ENCODE measurements at places on chromosomes 11 and 22.

DNA sequence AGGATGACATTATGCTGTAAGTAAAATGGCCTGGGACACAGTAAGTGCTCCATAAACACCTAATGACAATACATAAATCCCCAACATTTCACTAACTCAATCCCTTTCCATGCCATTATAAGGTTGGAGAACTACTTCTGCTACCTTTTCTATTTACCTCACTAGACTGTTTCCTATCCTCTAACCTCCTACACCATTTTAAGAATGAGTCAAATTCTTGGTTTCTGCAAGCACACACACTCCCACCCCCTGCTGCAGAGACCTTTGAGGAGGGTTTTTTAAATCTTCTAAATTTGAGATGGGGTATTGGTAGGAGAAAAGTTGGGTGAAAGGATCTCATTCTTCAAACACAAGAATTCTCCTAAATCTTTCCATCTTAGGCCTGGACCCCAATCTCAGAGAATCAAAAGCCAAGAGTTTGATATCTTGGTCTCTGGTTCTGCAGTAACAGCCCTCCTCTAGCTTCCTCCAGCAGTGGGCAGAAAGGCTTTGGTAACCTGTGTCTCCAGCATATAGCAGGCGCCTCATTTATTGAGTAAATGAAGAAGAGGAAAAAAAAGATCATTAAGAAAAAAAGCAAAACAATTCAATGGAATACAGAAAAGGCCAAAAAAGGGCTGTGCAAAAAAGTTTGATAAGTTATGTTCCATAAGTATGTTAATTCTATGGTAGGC lies 42.3 kb downstream of the SYTL2 start:
- DNase-seq, result no peak

DNA sequence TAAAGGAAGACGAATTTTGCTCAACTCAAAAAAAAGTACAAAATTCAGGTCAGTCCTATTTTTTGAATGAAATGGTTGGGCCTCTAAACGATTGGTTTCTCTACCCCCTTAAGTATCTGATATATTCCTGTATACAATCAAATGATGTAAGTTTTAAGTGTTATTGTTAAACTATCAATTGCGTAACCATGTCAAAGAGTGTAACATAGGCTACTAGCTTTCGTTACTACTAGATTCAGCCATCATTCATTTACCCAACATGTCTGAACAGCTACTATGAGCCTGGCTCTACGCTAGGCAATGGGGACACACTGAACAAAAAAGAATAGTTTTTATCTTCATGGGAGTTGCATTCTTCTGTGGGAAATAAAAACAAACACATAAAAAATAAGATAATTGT lies 3.3 kb downstream of the RAB6A start:
- DNase-seq, result no peak

GRCh38 chr11:61129639-61130523 lies 27.6 kb downstream of the CD5 start:
- peak; percentile 65 for DNase-seq

DNA sequence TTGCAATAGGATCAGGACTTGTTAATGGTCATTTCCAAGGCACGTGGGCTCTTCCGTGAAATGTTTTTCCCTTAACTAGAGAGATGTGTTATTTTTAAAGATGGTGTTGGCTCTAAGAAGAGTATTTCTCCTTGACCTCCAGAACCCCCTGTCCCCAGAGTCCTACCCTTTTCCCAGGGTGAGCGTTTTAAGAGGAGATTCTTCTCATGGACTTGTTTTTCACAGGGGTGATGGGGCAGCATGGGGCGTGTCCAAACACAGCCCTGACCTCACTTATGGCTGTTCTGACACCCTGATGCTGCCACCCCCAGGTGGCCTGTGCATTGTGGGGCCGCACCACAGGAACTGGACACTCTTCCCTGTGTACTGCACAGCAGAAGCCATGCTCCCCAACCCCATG lies 335.7 kb downstream of the TBC1D22A start:
- DNase-seq, result no peak

- DNase-seq, result no peak
Measured at GRCh38 chr11:15034687-15035267, 38.6 kb upstream of the CALCB start.

DNA sequence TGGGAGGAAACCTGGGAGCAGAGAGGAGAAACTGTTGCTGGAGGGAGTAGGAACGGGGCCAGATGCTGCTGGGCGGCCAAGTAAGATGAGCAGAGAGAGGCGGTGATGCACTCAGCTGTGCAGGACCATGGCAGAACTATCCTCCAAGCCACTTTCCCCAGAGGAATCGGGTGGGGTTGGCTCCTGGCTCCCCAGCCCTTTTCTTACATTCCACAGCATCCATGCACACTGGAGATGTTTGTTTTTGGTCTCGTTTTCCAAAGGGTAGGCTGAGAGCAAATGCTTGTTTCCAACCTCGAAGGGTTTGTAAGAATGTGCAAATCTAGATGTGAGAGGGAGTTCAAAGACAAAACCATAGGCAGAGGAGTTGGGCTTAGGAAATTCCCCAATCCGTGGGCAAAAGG lies 73.2 kb downstream of the DBX1 start:
- DNase-seq, result peak; percentile 96

- no peak for DNase-seq
Measured at GRCh38 chr11:10497371-10498021, 42.4 kb downstream of the AMPD3 start.

GRCh38 chr11:45323601-45324249 lies 37.6 kb upstream of the SYT13 start:
- no peak for DNase-seq

DNA sequence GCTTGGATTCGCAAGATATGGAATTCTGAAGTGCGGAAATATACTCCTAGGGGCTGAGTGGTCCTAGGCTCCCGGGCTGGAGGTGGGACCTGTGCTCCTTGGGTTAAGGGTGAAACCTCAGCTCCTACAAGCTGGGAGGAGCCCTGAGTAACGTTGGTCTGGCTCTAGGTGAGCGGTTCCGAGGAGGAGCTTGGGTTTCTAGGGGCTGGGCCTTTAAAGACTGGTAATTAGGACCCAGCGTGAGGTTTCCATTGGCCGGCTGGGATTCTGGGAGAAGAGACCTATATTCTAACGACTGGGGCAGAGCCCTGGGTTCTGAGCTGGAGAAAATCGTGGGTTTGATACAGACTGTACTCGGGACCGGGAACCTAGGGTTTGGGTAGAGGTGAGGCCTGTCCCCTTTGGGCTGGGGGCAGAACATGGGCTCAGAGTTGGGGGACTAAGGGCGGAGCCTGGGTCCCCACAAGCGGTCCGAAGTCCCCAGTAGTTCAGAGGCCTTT lies 882 bp upstream of the MAP4K2 start:
- no peak for DNase-seq

- no peak for DNase-seq
Measured at GRCh38 chr11:134481135-134481534, 69.1 kb upstream of the B3GAT1 start.

DNA sequence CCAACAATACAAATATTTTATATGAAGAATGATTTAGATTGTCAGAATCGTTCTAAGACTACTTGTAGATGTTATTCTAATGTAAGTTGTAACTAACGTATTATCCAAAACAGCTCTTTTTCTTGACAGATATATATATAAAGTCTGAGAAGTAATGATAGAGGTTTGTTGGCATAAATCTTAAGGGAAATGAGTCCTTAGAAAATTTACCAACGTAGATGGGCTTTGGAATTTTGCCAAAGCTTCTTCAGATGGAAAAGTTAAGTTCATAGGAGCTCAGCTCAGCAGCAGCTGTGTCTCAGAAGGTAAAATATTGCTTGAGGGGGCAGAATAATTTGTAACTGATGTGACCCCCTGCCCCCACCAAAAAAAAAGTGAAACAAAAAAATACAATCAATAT lies 66.7 kb downstream of the BID start:
- DNase-seq, result no peak

DNA sequence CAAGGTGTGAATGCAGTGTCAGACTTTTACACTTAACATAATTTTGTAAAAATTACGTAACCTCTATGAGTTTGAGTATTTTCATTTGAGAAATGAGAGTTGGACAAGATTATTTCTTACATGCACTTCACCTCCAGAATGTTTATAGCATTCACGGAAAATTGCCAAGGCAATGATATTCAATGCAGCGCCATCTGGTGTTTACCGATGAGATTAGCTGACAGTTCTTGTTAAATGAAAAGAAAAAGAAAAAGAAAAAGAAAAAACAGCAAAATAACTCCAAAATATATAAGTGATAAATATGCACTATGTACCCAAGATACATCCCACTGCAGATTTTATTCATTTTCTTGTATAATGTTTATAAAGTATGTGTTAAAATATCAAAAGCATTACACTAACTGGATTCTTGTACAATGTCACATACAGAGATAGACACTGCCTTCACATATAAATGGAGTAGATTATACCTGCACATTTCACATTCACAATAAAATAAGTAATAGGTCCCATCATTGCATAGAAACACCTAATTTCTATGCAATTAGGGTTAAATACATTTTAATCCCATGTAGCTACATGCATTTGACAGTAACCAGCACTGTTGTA lies 976.3 kb upstream of the FAT3 start:
- no peak for DNase-seq

- DNase-seq, result no peak
Measured at GRCh38 chr22:39078329-39078728, 1.3 kb downstream of the APOBEC3G start.

DNA sequence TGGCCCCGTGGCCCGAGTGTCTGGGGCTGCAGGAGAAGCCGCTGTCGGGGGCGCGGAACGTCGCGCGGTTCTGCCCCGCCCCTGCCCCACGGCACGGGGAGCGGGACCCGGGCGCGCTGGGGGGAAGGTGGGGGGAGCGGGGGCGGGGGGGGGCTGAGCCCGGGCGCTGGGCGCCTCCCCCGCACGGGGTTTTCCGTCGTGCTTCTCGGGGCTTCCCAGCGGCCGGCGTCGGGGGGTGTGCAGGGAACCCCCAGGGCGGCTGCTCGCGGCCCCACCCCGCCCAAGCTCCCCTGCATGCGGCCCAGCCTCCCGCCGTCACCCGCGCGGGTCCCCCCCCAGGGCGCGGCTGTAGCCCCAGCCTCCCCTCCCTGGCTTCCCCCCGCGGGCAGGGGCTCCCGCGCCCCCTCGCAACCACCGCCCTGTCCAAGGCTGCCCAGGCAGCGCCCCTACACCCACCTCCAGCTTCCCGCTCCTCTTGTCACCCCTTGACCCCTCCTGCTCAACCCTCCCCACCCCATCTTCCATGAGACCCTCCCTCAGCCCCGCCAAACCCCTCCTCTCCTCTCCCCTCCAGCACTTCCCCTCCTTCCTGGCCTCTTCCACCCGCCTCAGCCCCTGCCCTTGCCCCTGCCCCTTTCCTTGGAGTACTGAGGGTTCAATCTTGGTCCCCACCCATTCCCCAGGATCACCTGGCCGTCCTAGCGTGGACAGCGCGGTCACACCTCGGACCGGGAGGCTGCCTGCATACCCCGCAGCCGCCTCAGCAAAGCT lies 1.7 kb downstream of the IL17REL start:
- DNase-seq, result no peak

GRCh38 chr22:24431309-24432034 lies 4.1 kb downstream of the ADORA2A start:
- no peak for DNase-seq

DNA sequence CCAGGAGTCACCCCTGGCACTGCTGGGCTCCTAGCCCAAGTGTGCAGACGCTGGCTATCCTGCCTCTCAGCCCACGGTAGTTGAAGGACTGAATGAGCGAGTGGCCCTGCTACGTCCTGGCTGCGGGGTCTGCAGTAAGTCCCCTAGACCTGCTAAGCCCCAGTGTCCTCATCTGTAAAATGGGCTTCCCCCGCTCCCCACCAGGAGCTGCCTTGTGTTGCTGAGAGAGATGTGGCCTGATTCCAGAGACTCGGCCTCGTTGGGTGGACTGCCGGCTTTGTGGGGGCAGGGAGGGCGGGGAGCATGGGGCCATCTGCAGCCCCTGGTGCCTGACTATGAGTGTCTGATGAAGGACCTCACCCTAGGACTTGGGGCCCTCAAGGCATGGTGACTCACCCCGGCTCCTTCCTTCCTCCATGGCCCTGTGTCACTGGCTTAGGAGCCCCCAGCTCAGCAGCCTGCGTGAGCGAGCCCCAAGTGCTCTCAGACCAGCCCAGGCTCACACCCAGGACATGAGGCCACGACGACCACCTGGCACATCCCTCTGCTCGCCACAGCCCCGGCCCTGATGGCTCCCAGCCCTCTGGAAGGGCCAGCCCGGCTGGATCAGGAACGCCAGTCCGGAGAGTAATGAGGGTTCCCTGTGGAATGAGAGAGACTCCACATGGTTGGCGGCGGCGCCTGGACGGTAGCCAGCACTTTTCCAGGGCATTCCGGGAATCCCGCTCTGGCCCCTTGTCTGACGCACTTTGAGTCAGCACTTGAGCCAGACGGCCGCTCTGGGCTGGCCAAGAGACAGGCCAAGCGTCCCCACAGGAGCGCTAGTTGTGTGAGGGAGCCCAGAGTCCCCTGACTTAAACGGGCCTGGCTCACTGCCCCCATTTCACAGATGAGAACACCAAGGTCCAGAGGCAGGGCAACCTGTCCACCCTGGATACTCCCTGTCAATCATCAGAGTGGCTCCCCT lies 50.5 kb upstream of the SHISAL1 start:
- DNase-seq, result peak; percentile 14

DNA sequence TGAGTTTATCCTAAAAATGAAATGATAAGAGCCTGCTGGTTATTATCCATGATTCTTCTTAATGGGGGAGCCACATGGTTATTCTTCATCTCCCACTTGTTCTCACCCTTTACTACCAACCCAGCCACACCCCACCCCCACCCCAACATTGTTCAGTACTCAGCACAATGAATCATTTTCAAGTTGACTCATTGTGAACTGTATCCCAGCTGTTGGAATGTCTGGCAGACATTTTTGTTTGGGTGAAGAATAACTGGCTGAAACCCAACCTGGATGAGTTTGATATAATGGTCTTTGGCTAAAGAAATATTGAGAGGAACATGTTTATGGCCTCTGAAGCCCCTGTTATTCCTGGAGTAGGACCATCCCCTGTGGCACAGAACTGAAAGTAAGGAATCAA lies 136.2 kb downstream of the ELP4 start:
- peak; percentile 41 for DNase-seq

DNA sequence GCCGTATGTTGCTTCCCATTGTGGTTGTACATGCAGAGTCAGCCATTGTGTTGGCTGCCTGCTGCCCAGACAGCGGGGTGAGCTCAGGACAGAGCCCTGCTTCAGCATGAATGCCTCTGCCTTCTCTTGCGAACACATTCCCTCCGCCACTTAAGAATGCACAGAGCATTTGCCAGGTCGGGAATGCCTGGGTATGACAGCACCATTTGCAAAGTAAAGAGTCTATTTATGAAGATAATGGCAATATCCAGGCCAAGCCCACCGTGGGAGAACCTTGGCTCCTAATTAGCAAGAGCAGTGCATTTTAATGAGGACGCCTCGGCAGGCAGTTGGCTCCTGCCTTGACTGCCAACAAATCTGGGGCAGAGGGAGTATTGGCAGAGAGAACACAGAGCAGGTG lies 62.5 kb upstream of the SORL1 start:
- DNase-seq, result no peak

- no peak for DNase-seq
Measured at GRCh38 chr11:88158081-88158480, 17.2 kb downstream of the RAB38 start.

All from AG04449 (cell line).